ENCODE measurements at places on chromosomes 4 and X. TPM values are rescaled to one million over a fixed set of nuclear protein-coding genes. Genes with fewer than 3 reads are reported as not detected.

DNA sequence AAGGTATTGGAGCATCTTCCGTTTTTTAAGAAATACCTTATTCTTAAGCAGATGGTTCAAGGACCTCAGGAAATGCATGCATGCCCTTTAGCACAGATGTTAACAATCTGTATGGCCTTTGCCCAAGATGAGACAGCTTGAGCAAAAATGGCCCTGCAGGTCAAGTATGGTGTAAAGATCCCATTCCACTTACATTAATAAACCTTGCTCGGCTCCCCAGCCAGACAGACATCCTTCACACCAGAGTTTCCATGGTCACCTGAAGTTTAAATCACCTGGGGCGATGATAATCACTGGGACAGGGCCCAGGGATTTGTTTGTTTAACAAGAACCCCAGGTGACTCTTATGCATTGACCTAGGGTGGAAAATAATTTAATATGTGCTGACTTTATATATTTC, 287.0 kb upstream of the NOCT start:
- no peaks in the 10 kb centered on the region for H3K27me3 ChIP-seq
- H3K36me3 ChIP-seq: no peaks in the 10 kb centered on the region
- H3K27ac ChIP-seq: no peak overlapping the region
- H3K4me1 ChIP-seq: no peaks in the 10 kb centered on the region
- no peak for DNase-seq
- H3K4me3 ChIP-seq: no peak overlapping the region

DNA sequence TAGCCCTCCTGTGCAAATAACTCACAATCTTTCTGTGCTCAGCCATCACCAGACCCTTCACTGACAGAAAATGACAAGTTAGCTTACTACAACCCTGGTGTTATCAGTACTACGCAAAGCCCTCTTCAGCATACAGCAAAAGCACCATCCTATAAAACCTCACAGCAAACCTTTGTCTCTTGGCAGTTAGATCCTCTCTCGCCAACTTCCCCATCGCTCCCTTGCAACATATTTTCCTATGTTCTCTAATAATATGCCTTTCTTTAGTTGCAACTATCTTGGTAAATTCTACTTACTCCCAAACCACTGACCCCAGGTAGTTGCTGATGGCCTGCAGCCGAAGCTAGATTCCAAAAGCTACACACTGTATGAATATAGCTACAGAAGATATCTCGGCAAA, 856.9 kb upstream of the FRG1 start:
- no peak for DNase-seq
- H3K4me3 ChIP-seq: no peak overlapping the region
- no peaks in the 10 kb centered on the region for H3K27me3 ChIP-seq
- H3K4me1 ChIP-seq: no peaks in the 10 kb centered on the region

- no peaks in the 10 kb centered on the region for H3K36me3 ChIP-seq
- H3K4me1 ChIP-seq: no peaks in the 10 kb centered on the region
- peaks cover 6% of the 10 kb centered on the region for H3K27me3 ChIP-seq
- peak; percentile 3 for DNase-seq
- H3K4me3 ChIP-seq: no peak overlapping the region
These were observed 58.2 kb upstream of the DYNLT3 start for GRCh38 chrX:37905436-37906147.

- DNase-seq: peak; percentile 77
- H3K27ac ChIP-seq: peak overlapping the region; percentile 100
- peaks cover 75% of the 10 kb centered on the region for H3K4me1 ChIP-seq
- H3K27me3 ChIP-seq: no peaks in the 10 kb centered on the region
- no peaks in the 10 kb centered on the region for H3K36me3 ChIP-seq
These were observed 242.7 kb downstream of the BCOR start for GRCh38 chrX:39854772-39855747.

GRCh38 chr4:149344436-149344835, 471.2 kb downstream of the IQCM start:
- no peaks in the 10 kb centered on the region for H3K36me3 ChIP-seq
- H3K4me1 ChIP-seq: no peaks in the 10 kb centered on the region
- no peaks in the 10 kb centered on the region for H3K27me3 ChIP-seq
- DNase-seq: no peak
- H3K27ac ChIP-seq: no peak overlapping the region

GRCh38 chr4:113617195-113617594, 144.3 kb downstream of the CAMK2D start:
- no peaks in the 10 kb centered on the region for H3K27me3 ChIP-seq
- peaks cover 5% of the 10 kb centered on the region for H3K4me1 ChIP-seq
- no peaks in the 10 kb centered on the region for H3K36me3 ChIP-seq
- H3K27ac ChIP-seq: no peak overlapping the region
- no peak for DNase-seq

- H3K36me3 ChIP-seq: peaks cover 4% of the 10 kb centered on the region
- no peak for DNase-seq
- no peak overlapping the region for H3K4me3 ChIP-seq
- H3K27me3 ChIP-seq: no peaks in the 10 kb centered on the region
These were observed 1.4 kb downstream of the COQ2 start for GRCh38 chr4:83283181-83283580.

- peaks cover 2% of the 10 kb centered on the region for H3K27me3 ChIP-seq
- H3K27ac ChIP-seq: no peak overlapping the region
- no peak for DNase-seq
- no peaks in the 10 kb centered on the region for H3K36me3 ChIP-seq
- H3K4me1 ChIP-seq: no peaks in the 10 kb centered on the region
These were observed 3.5 kb upstream of the SLIT2 start for GRCh38 chr4:20248155-20248558.

DNA sequence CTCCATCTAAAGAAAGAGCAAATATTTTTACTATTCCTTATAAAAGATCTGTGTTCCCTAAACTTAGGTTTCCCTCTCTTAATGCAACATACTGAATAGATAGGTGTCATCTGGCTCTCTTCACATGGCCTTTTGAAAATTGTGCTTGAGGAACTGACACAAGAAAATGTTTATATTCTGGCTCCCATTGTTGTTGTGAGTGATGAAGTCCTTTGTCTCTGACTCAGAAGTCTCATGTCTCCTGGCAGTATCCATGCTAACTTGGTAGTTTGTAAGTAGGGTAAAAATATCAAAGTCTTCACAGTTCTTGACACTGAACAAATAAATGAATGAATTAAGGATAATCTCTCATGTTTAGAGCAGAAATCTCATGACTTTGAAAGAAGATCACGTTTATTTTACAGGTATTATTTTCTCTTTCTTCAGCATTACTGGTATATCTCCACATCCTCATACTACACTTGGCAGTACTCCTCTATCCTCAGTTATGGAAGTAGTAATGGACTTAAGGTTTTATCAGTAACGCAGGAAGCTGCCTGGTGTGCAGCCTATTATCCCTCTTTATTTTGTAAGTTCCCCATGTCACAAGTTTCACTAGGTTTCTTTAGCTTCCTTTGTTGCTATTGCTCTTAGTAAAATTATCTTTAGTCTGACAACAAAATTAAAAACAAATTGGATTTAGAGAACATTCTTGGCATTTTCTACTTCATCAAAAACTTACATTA, 14.2 kb upstream of the PABPC4L start:
- no peak for DNase-seq
- no peak overlapping the region for H3K4me3 ChIP-seq
- no peak overlapping the region for H3K27ac ChIP-seq
- H3K27me3 ChIP-seq: no peaks in the 10 kb centered on the region
- H3K36me3 ChIP-seq: no peaks in the 10 kb centered on the region
- H3K4me1 ChIP-seq: no peaks in the 10 kb centered on the region

- no peaks in the 10 kb centered on the region for H3K27me3 ChIP-seq
- no peaks in the 10 kb centered on the region for H3K36me3 ChIP-seq
- no peak for DNase-seq
- H3K4me1 ChIP-seq: no peaks in the 10 kb centered on the region
These were observed 42.9 kb upstream of the CENPU start for GRCh38 chr4:184776821-184777220.

GRCh38 chrX:16629909-16630308, 20.0 kb upstream of the S100G start:
- H3K27me3 ChIP-seq: no peaks in the 10 kb centered on the region
- H3K4me1 ChIP-seq: no peaks in the 10 kb centered on the region
- no peak for DNase-seq
- H3K27ac ChIP-seq: no peak overlapping the region
- H3K36me3 ChIP-seq: no peaks in the 10 kb centered on the region

DNA sequence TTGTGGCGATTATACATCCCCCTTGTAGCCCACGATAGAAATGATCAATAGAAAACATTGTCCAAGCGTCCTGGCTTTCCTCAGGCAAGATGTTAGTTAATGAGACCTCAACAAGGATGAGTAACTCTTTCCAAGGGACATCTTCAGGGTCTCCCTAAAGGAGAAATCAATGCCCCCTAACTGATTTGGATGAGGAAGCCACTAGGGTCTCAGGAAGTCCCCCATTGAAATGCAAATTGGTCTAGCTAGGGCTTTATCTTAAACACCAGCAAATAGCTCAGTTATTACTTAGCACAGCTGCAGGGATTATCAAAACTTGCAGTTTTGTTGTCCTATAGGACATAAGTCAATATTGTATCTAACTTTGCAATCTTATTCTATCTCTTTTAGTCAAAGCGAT, 721.5 kb downstream of the IL1RAPL1 start:
- no peaks in the 10 kb centered on the region for H3K27me3 ChIP-seq
- no peaks in the 10 kb centered on the region for H3K4me1 ChIP-seq
- H3K36me3 ChIP-seq: no peaks in the 10 kb centered on the region
- no peak overlapping the region for H3K4me3 ChIP-seq
- DNase-seq: no peak

- DNase-seq: no peak
- peaks cover 34% of the 10 kb centered on the region for H3K36me3 ChIP-seq
- no peaks in the 10 kb centered on the region for H3K4me1 ChIP-seq
These were observed 27.6 kb downstream of the ANXA5 start for GRCh38 chr4:121669163-121669550.

DNA sequence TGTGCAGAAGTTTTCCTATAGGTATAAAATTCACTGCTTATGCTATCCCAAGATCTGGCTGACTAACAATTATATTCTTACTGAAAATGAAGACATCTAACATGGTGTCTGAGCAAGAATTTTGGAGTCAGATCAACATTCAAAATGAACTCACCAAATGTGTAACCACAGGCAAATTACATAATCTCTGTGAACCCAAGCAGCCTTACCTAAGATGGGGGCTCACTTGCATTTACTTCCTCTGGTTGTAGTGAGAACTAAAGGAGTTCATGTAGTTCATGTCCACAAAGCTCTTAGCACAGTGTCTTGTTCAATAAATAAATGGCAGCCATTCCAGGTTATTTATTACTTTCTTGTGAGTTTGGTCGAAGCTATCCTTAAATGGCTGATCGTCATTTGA, 163.9 kb upstream of the LCORL start:
- H3K36me3 ChIP-seq: no peaks in the 10 kb centered on the region
- H3K4me3 ChIP-seq: no peak overlapping the region
- H3K27me3 ChIP-seq: no peaks in the 10 kb centered on the region
- no peaks in the 10 kb centered on the region for H3K4me1 ChIP-seq
- no peak for DNase-seq
- no peak overlapping the region for H3K27ac ChIP-seq

DNA sequence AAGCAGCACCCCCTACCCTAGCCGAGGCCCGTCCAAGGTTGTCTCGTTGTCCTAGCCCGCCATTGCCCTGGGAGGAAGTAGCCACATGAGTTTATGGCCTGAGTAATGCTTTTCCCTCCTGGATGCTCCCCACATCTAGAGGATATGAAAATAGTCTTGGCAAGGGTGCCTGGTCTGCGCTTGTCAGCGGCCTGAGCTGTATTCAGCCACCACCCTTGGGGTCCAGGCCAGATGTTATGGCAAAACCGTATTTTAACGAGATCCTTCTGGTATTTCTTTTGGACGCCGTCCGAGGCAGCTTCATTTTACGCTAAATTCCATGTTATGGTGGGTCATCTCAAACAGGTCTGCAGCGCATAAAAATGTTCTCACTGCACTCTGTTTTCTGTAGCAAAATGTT, 89.3 kb downstream of the GPR143 start:
- DNase-seq: no peak
- no peaks in the 10 kb centered on the region for H3K4me1 ChIP-seq
- H3K27ac ChIP-seq: no peak overlapping the region
- H3K4me3 ChIP-seq: no peak overlapping the region
- no peaks in the 10 kb centered on the region for H3K27me3 ChIP-seq

- no peaks in the 10 kb centered on the region for H3K27me3 ChIP-seq
- H3K27ac ChIP-seq: no peak overlapping the region
- H3K36me3 ChIP-seq: no peaks in the 10 kb centered on the region
- no peak for DNase-seq
- peaks cover 7% of the 10 kb centered on the region for H3K4me1 ChIP-seq
These were observed 46.3 kb downstream of the ARHGEF9 start for GRCh38 chrX:63738696-63739095.

DNA sequence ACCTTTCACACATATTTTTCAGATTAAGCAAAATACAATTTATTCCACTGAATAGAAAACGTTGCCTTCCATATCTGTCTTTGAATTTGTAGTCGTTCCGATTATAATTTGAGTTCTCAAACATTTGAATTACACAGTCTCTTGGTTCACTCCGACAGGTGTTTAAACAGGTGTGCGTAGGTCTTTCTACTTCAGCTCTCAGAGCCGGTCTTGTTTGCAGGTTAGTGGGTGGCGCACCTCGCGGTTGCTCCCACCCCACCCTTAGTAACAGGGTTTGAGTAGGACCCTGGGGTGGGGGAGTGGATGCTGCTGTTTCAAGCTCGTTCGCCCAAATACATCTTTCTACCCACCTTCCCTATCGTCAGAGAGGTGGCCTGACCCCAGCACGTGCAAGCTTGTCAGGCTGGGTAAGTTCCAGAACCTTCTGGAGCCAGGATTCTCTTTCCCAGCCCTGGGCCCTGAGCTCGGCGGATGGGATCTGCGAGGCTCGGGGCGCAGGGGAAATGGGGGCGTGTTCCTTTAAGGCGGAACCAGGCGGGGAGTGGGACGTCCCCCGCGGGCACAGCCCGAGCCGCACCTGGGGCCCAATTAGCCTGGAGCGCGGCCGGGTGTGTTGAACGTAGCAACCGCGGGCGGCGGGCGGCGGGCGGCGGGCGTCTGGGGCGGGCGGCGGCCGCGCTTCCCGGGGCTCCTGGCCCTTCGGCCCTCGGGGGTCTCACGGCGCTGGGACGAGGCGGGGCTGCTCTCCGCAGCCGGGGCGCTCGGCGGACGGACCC, at the start of gene FAM149A:
Gene FAM149A, plus strand, starts transcription at position 591 of the 776 bp plus-strand sequence.
- DNase-seq: peak; percentile 11
- H3K27me3 ChIP-seq: peaks cover 36% of the 10 kb centered on the region
- peak within 1 kb of the TSS; percentile 28 for H3K4me3 ChIP-seq
- H3K36me3 ChIP-seq: no peaks in the 10 kb centered on the region
- no peaks in the 10 kb centered on the region for H3K4me1 ChIP-seq

DNA sequence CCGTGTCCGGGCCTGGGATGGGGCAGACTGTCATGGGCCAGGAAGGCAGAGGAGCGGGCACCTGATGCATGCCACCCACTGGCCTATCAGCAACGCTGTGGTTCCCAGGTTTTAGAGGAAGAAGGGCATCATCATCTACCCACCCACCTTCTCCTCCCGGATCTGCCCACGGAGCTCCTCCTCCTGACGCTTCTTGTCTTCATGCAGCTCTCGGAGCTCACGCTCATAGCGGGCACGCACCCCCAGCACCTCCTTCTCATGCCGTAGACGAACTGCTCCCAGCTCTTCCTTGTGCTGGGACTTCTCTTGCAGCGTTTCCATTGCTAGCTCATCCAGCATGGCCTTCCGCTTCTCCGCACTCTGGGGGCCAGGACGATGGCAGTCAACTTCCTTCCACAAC, 11.4 kb upstream of the KCND1 start:
- H3K36me3 ChIP-seq: peaks cover 3% of the 10 kb centered on the region
- H3K4me1 ChIP-seq: no peaks in the 10 kb centered on the region
- no peak for DNase-seq
- H3K4me3 ChIP-seq: no peak overlapping the region
- H3K27me3 ChIP-seq: no peaks in the 10 kb centered on the region

FHIP1A gene
- 2.1 TPM for total RNA-seq

MTMR8 gene
- 4.5 TPM for total RNA-seq

CDS1 gene
- 0.92 TPM for total RNA-seq

KCNE5 gene
- total RNA-seq: not detected

IBSP gene
- not detected for total RNA-seq

CT45A10 gene
- not detected for total RNA-seq

FHL1 gene
- 27.0 TPM for total RNA-seq
